Fibroblast of mammary gland (primary cell): ENCODE measurements at places on chromosomes 2 and 18.

GRCh38 chr2:170148161-170148560 is 29.8 kb upstream of the MYO3B start:
- DNase-seq = peak; percentile 57

GRCh38 chr2:177989029-177989885 is 83.3 kb downstream of the PDE11A start:
- DNase-seq = no peak

GRCh38 chr2:47028846-47029560 is 113.4 kb upstream of the MCFD2 start:
- DNase-seq = no peak

- DNase-seq = no peak
These were observed 41.6 kb upstream of the HK2 start for GRCh38 chr2:74792282-74792681.
